ENCODE measurements at places on chromosomes 3 and 15. TPM values are rescaled to one million over a fixed set of nuclear protein-coding genes. Genes with fewer than 3 reads are reported as not detected.

DNA sequence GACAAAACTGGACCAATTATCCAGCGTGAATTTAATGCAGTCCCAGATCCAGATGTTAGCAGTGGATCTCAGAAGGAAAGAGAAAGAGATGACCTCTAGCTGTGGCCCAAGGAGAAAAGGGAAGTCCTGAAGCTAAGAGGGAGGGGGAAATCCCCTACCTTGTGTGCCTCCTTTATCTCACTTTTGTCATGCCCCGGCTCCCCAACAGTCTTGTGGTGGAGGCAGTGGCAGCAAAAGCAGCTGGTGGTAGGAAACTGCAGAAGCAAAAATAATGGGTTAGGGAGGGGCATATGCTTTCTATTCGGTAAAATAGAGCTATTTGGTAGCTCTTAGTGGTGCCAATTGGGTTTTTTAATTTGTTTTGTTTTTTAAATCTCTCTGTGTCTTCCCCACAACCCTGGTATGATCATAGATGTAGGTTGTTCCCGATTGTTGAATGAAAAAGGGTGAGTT lies 56.5 kb downstream of the MCTP2 start:
- peak overlapping the region; percentile 40 for H3K27ac ChIP-seq
- no peak overlapping the region for H3K4me3 ChIP-seq
- H3K36me3 ChIP-seq = no peaks in the 10 kb centered on the region
- H3K4me1 ChIP-seq = peaks cover 11% of the 10 kb centered on the region
- peak; percentile 31 for DNase-seq

Gene MANF
- total RNA-seq = 0.58 TPM

Gene FEZF2
- not detected for total RNA-seq

DNA sequence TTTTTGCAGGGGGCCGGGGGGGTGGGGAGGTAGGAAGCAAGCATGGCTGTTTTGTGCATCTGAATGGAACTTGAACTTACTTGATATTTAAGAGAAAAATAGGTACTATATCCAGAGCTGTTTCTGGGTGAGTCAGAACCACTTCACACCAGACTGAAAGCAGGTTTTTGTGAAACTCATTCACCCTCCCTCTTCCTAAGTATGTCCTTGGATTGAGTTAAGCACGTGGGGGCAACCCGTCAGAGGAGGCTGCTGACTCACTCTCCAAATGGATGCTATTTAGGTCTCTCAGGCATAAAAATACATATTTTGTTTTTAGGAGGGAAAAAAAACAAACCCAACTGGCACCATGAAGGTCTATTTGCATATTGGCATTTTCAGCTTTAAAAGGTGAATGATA lies 270.3 kb downstream of the RYR3 start:
- DNase-seq = no peak
- H3K27me3 ChIP-seq = no peaks in the 10 kb centered on the region
- H3K36me3 ChIP-seq = no peaks in the 10 kb centered on the region
- H3K27ac ChIP-seq = no peak overlapping the region

DNA sequence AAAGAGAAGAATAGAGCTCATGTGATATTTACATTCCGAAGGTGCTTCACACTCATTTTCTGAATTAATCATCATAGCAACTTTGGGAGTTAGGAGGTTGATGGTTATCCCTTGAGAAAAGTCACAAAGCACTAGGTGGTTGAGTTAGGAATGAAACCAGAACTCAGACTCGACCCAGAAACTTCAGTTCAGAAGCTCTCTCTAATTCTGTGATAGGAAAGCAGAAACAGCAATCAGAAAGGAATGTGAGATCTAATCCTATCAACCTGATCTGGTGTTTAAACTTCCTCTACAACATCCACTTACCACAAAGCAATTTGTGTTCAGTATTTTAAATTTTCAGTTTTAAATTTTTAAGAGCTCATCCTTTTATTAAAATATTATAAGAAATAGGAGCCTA lies 211.2 kb downstream of the CNTN3 start:
- no peaks in the 10 kb centered on the region for H3K36me3 ChIP-seq
- no peak overlapping the region for H3K27ac ChIP-seq
- no peaks in the 10 kb centered on the region for H3K27me3 ChIP-seq
- H3K4me3 ChIP-seq = no peak overlapping the region

- peaks cover 55% of the 10 kb centered on the region for H3K36me3 ChIP-seq
- H3K27me3 ChIP-seq = no peaks in the 10 kb centered on the region
- H3K27ac ChIP-seq = peak overlapping the region; percentile 6
- no peak overlapping the region for H3K4me3 ChIP-seq
- H3K4me1 ChIP-seq = peaks cover 16% of the 10 kb centered on the region
Observed at GRCh38 chr3:53193466-53194209, 32.6 kb downstream of the PRKCD start.

Gene CPN2
- total RNA-seq = not detected
